ENCODE measurements at places on chromosomes 4 and X.

DNA sequence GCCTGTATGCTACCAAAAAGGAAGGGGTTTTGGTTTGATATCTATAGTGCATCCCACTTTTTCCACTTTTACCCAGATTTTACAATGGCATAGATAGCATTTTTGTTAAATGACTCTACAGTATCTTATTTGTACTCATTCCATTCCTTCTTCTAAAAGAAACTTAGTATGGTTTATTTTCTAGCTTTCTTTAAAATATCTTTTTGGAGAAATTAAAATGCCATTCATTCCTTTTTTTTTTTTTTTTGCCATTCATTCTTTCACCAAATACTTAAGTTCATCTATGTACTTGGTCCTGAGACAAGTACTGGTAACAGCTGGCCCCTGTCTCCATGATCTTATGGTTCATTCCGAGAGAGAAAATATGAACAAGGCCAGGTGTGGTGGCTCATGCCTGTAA lies 49.1 kb downstream of the MID1 start:
- DNase-seq, result no peak

- no peak for DNase-seq
Observed at GRCh38 chr4:155667222-155667567, 547 bp downstream of the GUCY1A1 start.

GRCh38 chrX:24851780-24852179 lies 158.1 kb downstream of the POLA1 start:
- no peak for DNase-seq

GRCh38 chr4:94349193-94349592 lies 6.6 kb upstream of the HPGDS start:
- DNase-seq, result no peak

Measured in CD4-positive, alpha-beta T cell treated with Interleukin-12 subunit alpha and Interleukin-12 subunit beta, for 1 hour (primary cell).